Amygdala (tissue), 56 donors: ENCODE measurements at places on chromosomes 12 and 14.

DNA sequence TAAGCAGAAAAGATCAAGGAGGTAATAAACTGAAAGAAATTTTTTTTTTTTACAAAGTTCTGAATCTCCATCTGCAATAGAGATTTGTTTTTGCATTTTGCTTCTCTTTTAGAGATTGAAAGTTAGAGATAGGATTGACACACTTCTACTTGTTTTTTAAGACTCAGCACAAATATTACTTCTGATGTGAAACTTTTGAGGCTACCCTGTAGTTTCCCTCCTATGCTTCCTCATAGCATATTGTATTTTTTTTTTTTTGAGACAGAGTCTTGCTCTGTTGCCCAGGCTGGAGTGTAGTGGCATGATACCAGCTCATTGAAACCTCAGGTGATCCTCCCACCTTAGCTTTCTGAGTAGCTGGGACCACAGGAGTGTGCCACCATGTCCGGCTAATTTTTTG lies 32.1 kb upstream of the SGPP1 start:
- DNase-seq: no peak

DNA sequence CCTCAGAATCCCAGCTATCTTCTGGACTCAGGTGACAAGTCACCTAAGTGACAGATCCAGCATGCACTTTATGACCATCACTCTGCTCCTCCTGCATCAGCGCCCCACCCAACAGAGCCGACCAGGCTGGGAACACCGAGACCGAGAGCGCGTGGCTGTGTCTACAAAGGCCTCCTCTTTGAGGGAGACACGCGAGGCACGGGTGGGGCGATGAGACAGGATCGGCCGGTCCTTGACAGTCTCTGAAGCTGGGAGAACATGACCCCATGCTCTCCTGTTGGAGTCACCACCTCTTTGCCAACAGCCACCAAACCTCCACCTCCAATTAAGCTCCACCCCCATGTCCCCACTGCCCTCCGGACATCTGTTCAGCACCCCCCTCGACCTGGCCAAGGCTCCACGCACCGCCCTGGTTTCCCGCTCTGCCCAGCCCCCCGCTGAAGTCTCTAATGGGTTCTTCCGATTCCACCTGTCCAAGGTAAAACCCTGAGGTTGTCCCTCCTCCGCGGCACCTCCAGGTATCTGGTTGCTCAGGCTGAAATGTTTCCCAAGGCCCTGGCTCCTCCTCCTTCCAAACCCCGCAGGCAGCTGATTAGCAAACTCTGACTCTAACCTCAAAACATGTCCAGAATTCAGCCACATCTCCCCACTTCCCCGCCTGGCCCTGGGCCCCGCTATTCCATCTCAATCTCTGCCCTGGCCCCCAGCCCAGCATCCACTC lies 31.5 kb downstream of the HSP90AA1 start:
- no peak for DNase-seq

GRCh38 chr14:23181946-23182345 lies 1.5 kb downstream of the SLC7A8 start:
- DNase-seq: no peak

GRCh38 chr12:92602476-92602875 lies 100.3 kb upstream of the PLEKHG7 start:
- DNase-seq: no peak

DNA sequence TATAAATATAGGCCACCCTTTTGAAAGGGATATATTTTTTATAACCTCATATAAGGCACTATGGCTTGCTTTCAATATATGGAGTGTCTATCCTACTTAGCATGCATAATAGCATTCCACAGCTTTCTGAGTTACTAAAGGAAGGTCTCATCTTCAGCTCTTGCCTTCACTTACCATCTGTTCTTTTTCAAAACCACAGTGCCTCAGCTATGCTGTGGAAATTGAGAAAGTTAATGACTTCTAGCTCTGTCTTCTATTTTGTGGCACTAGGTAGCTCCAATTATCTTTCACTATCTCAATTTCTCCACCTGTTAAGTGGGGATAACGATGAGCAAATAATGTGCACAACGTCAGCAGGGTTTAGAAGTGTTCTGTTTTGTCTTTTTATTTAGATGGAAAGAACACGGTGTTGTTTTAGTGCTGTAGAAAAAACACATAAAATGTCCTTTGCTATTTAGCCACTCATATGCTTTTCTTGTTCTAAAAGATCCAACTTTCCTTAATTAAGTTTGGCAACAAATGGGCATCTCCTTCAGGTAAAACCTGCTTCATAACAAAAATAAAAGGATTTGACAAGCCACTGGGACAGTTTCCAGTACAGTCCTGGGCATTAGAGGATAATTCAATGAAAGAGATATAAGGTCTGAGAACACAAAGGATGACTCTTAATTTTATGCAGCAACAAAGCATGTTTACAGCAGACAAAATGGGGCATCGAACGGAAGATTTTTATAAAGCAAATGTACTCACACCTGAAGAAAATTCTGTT lies 462.0 kb upstream of the SYT1 start:
- no peak for DNase-seq

- no peak for DNase-seq
Observed at GRCh38 chr14:103085106-103086091, 1.4 kb downstream of the LBHD2 start.

DNA sequence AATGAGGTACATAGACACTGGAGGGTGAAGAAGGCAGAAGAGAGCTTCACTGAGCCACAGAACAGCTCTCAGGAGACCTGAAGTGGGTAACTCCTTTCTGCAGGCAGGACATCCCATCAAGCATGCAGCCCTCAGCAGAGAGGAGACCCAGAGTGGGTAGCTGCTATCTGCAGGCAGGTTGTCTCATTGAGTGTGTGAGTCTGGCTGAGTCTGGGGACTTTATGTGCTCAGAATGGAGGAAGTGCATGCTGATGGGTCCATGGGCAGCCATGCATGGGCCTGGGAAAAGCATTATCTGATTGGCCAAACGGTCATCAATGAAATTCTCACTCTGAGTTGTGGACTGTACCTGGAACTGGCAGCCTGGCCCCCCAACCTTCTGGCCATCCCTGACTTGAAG lies 14.7 kb upstream of the HIGD1C start:
- DNase-seq: no peak

DNA sequence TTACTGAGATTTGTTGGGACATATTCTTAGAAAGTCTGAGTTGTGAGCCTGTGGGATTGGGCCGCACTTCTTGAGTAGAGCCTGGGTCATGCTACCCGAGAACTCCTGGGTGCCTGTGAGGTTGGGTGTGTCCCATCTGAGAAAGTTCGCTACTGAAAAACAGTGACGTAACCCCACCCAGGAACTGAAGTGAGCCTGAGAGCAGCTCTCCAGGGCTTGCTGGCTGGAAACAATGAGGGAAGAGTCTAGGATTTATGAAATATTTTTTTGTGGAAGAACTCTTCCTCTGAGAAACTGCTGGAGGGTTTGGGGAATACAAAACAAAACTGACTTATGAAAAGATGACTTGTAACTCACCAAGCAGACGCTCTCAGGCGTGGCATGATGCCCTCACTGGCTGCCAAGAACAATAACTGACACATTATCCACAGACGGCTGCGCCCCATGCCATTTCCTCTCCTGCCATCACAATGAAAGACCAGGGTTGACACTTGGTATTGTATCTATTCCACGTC lies 69.2 kb downstream of the RASSF3 start:
- no peak for DNase-seq

DNA sequence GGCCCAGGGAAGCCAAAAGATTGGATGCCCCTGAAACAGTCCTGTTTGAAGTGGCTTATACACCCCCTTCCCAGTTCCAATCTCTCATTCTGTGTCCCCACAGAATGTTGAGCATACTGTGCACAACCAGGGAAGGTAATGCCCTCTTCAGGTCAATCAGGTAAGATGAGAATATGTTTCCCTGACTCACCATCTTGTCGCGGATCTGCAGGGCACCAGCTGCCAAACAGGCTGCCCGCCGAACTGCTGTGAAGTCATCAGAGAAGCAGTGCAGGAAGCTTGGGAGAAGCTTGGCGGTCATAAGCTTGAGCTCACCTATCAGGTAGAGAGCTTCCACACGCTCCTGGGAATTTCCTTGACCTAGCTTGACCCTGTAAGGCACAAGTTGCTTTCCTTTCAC lies 9.6 kb downstream of the RIOX1 start:
- no peak for DNase-seq

GRCh38 chr12:89976866-89977265 lies 268.2 kb upstream of the ATP2B1 start:
- DNase-seq: no peak

DNA sequence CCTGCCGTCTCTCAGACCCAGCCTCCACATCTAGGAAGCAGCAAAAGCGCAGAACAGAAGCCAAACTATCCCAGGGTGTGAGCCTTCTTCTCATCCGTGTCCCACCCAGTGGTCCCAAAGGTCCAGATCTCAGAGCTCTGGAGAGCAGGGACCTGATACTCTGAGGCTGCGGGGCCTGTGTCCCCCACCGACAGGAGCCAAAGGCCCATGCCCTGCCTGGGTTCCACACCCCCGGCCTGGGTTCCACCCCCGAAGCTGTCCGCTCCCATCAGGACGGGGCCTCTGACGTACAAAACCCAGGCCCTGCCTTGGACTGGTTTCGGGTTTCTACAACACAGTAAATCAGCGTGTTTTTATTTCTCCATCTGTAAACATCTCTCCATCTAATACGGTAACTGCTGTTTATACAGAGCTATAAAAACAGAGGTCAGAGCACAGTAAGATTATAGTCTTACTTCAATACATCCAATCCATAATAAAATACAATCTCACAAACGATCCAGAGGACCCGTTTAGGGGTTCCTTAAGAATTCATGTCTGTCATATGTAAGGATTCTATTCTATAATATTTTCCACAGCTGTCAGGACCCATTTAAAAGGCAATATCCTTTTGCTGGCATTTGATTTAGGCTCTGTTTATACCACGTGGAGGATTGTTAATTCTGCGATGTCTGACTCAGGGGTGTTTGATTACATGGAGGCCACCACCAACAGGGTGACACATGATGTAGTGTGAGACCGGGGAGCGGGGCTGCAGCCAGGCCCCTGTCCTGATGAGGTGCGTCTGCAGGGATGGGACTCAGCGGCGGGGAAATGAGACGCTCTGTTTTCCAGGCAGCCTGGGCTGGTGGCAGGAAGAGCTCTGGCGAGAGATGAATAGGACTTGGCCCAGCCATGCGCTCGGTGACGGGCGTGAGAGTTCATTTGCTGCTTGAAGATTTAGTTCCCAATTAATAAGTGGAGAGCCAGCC lies 110.3 kb downstream of the DICER1 start:
- peak; percentile 6 for DNase-seq

DNA sequence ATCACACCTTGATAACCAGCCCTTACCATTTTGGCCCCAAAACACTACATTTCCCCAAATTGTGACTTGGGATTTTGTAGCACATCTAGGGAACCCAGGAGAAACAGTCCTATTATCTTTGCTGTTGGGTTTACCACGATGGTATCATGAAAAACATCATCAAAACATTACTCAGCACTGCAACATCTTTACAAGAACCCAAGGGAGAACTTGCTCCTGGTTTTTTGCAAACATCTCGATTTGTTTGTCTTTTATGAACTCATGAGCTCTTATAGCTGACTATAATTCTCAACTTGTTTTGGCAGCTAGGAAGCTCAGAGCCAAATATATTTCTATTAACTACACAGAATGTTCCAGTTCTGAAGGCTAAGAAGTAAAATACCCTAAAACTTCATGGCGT lies 65.7 kb downstream of the TBX5 start:
- DNase-seq: no peak

DNA sequence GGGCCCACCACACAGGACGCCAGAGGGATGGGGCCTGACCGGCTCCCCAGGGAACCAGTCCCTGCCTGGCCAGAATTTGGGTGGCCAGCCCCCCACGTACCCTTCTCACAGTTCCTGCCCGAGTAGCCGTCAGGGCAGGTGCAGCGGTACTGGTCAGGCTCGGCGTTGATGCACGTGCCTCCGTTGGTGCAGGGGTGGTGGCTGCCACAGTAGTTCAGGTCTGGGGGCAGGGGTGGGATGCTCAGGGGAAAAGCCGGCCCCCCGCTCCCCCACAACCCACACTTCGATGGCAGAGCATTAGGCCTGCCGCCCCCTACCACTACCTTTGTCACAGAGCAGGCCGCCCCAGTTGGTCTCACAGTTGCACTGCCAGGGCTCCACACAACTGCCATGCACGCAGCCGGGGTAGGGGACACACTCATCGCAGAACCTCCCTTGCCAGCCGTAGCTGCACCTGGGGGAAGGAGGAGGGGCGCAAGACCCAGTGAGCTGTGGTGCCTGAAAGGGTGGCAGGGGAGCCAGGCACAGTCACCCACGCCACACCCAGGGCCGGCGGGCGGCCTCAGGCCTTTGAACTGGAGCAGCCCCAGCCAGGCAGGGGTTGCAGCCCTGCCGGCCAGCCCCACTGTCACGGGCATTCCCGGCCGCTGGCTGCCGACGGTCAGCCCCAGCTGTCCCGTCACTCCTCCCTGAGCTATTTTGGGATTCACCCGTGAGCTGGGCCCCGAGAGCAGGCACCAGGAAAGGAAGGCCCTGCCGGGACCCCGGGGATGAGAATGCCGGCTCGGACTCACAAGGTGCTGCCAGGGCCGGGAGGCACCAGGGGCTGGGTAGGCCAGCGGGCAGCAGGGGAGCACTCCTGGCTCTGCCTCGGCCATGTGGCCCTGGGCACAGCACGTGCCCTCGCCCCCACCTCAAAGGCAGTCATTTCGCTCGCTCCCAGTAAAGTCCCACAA lies 16.5 kb downstream of the JAG2 start:
- no peak for DNase-seq

GRCh38 chr12:115257791-115258190 lies 573.8 kb upstream of the TBX3 start:
- DNase-seq: no peak

- no peak for DNase-seq
Observed at GRCh38 chr12:54197431-54197909, 8.7 kb upstream of the SMUG1 start.

- DNase-seq: no peak
Observed at GRCh38 chr14:93976477-93977057, at the start of gene ASB2. Gene ASB2 (minus strand): TSS chr14:93976570. CDS start chr14:93964539, 12,031 bp downstream.

DNA sequence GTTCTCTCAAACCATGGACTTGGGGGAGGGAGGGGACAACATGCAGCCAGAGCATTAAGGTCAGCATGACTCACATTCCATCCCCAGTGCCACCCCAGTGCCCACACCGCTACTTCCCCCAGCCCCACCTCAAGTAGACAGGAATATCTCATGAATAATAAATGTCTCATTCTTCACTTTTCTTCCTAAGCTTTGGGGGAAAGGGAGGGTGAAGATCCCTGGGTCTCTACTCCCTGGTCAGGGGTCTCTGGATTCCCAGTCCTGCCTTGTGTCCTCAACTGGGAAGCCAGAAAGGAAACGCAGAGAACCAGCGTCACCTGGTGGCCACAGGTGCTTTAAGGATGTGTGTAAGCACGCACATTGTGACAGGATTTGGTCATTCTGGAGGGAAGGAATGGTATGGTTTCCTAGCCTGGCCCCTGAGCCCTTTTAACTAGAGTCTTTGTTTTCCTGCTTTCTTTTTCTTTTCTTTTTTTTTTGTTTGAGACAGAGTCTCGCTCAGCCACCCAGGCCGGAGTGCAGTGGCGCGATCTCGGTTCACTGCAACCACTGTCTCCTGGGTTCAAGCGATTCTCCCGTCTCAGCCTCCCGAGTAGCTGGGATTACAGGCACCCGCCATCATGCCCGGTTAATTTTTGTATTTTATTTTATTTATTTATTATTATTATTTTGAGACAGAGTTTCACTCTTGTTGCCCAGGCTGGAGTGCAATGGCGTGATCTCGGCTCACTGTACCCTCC lies 3.4 kb downstream of the GPR84 start:
- peak; percentile 38 for DNase-seq

- DNase-seq: no peak
Observed at GRCh38 chr12:92130999-92131398, 14.6 kb downstream of the BTG1 start.

- DNase-seq: no peak
Observed at GRCh38 chr12:120847814-120848213, 56.3 kb downstream of the SPPL3 start.

- no peak for DNase-seq
Observed at GRCh38 chr12:49702676-49703215, 4.5 kb downstream of the FMNL3 start.

- peak; percentile 37 for DNase-seq
Observed at GRCh38 chr14:69547701-69548348, 26.8 kb downstream of the CCDC177 start.
